ENCODE measurements at places on chromosomes 1 and 21. TPM values are rescaled to one million over a fixed set of nuclear protein-coding genes. Genes with fewer than 3 reads are reported as not detected.

DNA sequence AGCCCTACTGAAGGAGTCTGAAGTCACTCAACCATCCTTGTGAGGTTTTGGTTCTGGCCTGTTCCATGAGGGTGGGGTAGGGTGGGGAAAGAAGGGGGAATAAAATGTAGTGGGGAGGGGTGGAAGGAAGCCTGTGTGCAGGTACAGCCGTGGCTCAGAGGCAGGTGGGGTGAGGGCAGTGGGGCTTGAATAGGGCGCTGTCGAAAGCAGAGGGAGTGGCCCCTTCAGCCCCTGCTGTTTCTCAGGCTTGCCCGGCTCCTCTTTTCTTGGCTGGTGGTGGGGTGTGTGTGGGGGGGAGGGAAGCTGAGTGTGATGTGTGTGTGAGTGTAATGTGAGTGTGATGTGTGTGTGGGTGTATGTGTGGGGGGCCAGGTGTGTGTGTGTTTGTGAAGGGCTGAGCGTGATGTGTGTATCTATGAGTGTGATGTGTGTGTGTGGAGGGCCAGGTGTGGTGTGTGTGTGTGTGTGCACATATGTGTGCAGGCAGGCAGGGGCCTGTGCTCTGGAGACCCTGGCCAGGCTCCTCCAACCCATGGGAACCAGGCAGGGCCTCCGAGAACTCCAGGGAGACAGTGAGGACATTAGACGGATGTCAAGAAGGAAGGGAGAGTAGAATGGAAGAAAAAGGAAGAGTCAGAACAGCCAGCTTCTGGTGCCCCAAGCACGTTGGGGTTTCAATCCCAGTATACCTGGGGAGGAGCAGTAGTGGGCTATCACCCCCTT is 9.0 kb downstream of the SOX13 start:
- no peak for DNase-seq

- DNase-seq = no peak
These were observed 28.6 kb downstream of the KAZN start for GRCh38 chr1:14626869-14627607.

The CORT gene
- total RNA-seq = not detected

The AGO3 gene
- total RNA-seq = 19.3 TPM

The NEK2 gene
- total RNA-seq = 18.7 TPM

The DDAH1 gene
- total RNA-seq = 262 TPM

The AGO1 gene
- total RNA-seq = 27.5 TPM

DNA sequence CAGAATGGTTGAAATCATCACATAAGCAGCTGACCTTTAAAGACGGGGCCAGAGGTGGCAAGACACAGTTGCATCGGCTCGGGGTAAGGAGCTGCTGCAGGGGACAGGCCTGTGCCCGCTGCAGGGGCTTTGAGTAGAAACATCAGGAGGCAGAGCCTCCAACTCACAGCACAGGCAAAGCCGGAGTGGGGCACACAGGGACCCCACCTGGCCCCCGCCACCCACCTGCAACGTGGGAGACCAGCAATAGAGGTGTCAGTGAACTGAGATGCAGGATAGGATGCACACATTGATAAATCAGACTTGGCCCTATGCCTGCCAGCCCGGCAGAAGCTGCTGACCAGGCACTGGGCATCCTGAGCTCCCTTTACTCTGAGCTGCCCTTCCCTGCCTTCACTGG is 257.2 kb downstream of the NPHP4 start:
- no peak for DNase-seq

DNA sequence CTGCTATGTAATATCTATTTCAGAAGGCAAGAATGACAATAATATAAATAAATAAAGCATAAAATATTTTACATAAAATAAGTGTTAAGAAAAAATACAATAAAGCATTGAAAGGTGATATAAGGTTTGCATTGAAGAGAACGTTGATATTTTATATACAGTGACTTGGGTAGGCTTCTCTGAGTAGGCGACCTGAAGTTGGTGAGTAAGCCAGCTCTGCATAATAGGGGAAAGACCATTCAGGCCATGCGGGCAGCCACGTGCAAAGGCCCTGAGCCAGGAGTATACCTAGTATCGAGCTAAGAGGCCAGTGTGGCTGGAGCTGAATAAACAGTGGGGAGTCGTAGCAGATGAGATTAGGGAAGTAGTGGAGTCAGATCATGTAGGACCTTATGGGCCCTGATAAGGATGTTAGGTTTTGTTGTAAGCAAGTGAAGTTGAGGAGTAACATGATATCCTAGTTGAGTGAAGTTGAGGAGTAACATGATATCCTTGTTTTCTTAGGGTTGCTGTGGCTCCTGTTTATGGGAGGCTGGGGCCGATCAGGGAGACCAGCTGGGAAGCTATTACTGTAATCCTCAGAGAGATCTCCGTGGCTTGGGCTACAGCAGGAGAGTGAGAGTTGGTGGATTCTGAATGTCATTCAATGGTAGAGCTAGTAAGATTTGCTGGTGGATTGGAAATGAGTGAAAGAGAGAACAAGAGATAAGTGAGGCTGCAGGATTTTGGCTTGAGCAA is 22.0 kb downstream of the KCNK1 start:
- DNase-seq = no peak

The SLAMF1 gene
- total RNA-seq = not detected
